ENCODE measurements at places on chromosomes 4 and X.

GRCh38 chrX:150201391-150201790 is 161.7 kb upstream of the MAMLD1 start:
- no peak for DNase-seq

DNA sequence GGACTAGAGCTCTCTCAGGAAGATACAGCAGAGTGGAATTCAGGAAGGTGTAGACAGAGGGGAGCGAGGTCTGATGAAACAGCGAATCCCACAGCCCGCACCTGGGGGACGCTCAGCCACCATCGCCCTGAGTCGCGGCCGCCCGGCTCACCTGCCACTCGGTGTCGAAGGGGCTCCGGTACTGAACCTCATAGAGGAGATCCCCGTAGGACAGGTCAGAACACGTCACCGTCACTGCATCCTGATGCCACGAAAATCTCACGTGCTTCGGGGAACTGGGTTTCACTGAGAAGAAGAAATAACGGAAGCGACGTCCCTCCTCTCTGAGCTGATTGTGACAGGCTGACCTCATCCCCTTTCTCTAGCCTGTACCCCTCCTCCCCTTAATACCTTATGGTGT is 10.2 kb downstream of the CRLF2 start:
- no peak for DNase-seq

GRCh38 chrX:15170927-15171326 is 99.0 kb downstream of the ASB9 start:
- no peak for DNase-seq

DNA sequence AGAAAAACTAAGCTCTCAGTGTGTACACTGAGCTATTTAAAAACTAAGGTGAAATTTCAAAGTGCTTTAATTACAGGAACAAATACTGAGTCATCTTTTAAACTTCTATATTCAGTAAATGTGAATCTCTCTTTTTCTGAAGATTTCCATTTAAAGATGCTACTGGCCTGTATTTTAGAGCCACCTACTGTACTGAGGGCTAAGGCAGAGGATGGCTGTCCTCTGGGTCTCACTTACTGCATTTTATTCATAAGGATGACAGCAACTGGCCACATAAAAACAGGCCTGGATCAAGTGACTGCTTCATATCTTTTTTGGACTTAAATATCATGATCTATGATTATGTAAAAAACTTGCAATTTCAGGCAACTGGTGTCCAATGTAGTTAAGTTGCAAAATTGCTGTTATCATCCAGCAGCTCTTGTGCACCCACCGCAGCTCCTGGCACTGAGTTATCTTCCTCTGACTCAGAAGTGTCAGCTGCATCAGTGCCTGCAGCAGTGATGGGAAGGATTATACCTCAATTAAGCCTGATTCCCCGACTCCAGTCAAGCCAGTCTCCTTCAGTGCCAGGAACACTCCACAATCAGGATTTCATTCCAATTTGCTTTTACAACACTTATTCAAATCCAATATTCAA is 1073.7 kb downstream of the PDHA2 start:
- DNase-seq, result no peak

- no peak for DNase-seq
Observed at GRCh38 chr4:10421344-10422055, 35.7 kb downstream of the ZNF518B start.

DNA sequence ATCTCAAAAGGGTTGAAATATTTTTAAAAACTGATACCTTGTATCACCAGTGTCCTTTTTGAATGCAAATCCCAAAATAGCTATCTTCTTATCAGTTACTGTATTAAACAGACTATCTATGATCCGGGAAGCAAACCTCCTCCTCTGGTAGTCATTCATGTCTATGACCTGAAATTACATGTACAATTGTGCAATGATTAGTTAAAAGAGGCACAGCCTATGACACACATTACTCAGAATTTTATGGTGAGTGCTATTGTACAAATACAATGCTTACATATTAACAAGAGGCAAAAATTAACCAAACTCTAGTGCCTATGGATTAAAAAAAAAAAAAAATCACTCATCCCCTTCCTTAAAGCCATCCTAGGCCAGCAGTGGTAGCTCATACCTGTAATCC is 21.7 kb downstream of the UGDH start:
- no peak for DNase-seq
